GM23338 (cell line): ENCODE measurements at places on chromosomes 2 and 18. TPM values are rescaled to one million over a fixed set of nuclear protein-coding genes. Genes with fewer than 3 reads are reported as not detected.

GRCh38 chr2:181185421-181185820 lies 205.0 kb downstream of the UBE2E3 start:
- H3K4me1 ChIP-seq: no peaks in the 10 kb centered on the region
- no peaks in the 10 kb centered on the region for H3K36me3 ChIP-seq
- H3K27me3 ChIP-seq: no peaks in the 10 kb centered on the region

DNA sequence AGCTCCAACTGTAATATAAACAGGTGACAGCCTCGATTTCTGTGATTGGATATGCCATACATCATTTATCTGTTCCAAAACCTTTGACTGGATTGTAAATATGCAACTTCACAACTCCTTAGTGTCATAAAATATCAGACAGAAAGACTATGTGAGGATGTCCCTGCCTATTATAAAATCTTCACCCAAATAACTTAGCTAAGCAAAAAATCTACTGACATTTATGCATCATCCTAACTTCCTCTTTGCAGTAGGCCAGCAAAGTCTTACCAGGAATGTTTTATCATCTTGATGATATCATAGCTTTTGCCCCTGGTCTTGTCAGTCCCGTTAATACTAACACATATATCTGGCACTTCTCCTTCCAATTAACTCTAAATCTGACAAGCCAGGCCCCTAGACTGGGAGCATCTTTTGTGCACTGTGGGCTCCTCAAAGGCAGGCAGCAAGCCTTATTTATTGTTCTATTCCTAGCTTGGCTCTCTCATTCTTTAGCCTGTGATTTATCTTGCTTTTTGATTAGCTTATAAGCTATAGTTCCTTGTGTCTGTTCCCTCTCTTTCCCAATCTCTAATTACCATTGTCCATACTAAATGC lies 356.5 kb upstream of the HNMT start:
- no peak for DNase-seq
- H3K27ac ChIP-seq: no peak overlapping the region
- H3K4me3 ChIP-seq: no peak overlapping the region
- no peaks in the 10 kb centered on the region for H3K4me1 ChIP-seq

DNA sequence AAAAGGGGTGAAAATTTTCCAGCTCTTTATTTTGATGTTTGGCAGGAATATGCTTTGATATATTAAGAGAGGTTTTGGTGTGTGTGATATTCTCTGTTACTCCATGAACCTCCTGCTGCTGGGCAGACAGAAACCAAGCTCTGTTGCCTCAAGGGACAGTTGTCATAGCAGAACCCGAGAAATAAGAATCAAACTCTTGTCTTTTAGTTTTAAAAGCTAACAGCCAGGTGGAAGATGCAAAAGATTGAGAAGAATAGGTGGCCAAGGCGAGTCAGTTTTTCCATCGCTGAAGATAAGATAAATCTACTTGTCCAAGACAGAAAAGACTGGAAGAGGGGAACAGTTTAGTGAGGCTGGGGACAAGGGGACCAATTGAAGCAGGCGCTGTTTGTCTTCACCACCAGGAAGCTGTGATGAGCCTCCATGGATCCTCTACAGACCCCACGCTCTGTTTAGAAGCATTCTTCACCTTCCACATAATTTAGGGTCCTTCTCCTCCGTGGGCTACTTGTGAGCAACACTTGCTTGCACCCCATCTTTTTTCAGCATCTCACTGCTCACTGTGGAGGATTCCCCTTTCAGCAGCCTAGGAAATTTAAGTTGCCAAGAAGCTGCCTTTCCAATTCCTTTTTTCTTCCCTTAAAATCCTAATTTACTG lies 23.9 kb downstream of the PMAIP1 start:
- no peaks in the 10 kb centered on the region for H3K27me3 ChIP-seq
- DNase-seq: no peak
- no peaks in the 10 kb centered on the region for H3K36me3 ChIP-seq
- H3K4me1 ChIP-seq: no peaks in the 10 kb centered on the region
- H3K4me3 ChIP-seq: no peak overlapping the region

DNA sequence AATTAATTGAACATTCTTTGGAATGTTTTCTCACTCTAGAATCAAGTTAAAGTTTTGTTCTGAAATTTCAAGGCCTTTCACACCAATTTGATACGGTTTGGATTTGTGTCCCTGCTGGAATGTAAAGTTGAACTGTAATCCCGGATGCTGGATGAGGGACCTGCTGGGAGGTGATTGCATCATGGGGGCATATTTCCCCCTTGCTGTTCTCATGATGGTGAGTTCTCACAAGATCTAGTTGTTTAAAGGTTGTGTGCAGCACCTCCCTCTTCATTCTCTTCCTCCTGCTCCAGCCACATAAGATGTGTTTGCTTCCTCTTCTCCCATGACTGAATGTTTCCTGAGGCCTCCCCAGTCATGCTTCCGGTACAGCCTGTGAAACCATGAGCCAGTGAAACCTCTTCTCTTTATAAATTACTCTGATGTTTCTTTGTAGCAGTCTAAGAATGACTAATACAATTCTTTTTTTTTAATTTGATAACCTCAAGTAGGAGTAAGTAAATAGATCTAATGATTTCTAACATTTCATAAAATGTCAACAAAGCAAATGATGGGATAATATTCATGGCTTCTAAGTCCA lies 144.2 kb upstream of the CDH7 start:
- H3K4me3 ChIP-seq: no peak overlapping the region
- no peak for DNase-seq
- peaks cover 45% of the 10 kb centered on the region for H3K27me3 ChIP-seq
- no peaks in the 10 kb centered on the region for H3K36me3 ChIP-seq
- H3K4me1 ChIP-seq: peaks cover 9% of the 10 kb centered on the region; the same call in 1 of the 2 replicates

GRCh38 chr2:68185541-68186164 lies 28.0 kb downstream of the PNO1 start:
- H3K36me3 ChIP-seq: peaks cover 3% of the 10 kb centered on the region; the same call in 1 of the 2 replicates
- H3K4me1 ChIP-seq: no peaks in the 10 kb centered on the region
- no peaks in the 10 kb centered on the region for H3K27me3 ChIP-seq
- DNase-seq: peak; percentile 87

DNA sequence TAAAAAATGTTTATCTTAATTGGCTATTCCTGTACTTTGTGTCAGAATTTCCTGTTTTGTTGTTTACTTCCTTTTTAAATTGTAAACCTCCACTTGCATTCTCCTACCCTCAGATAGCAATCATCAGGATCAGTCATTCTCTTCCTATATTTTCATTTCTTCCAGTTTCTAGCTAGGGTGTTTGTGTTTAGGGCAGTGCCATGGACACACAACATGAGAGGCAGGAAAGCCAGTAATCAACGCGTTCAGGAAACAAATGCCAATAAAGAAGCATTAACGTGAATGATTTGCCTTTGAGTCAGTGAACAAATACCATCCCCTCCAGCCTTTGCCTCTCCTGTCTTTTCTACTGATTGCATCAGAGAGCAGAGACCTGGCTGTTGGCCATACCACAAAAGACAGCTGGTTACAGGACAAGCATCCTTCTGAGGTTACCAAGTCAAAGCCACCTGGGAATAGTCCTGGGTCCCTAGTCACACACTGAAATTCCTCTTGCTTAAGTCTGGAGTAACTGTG lies 56.7 kb upstream of the FHL2 start:
- no peak overlapping the region for H3K4me3 ChIP-seq
- no peaks in the 10 kb centered on the region for H3K36me3 ChIP-seq
- H3K27ac ChIP-seq: no peak overlapping the region
- DNase-seq: no peak
- no peaks in the 10 kb centered on the region for H3K4me1 ChIP-seq

- H3K27ac ChIP-seq: peak overlapping the region; percentile 97
- peak; percentile 96 for DNase-seq
- peak overlapping the region; percentile 64 for H3K4me3 ChIP-seq
- peaks cover 44% of the 10 kb centered on the region for H3K4me1 ChIP-seq
- H3K27me3 ChIP-seq: no peaks in the 10 kb centered on the region
These were observed 600 bp downstream of the KATNAL2 start for GRCh38 chr18:46917803-46918600.

DNA sequence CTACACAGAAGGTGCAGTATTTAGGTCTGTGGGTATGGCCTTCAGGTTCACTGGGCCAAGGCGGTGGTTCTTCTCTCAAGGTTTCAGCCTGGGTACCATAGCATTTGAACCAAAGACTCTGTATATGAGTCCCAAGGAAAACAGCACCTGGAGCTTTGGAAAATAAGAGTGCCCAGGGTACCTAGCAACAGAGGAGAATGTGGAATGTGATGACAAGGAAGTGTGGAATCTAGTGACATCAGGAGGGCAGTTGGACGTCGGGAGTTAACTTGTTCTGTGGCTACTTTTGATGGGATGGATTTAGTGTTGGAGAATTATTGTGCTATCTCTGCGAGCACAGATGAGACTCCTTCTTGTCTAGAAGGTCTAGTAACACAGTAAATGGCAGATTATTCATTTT lies 201.2 kb downstream of the NOL4 start:
- peak; percentile 74 for DNase-seq
- H3K36me3 ChIP-seq: no peaks in the 10 kb centered on the region
- H3K4me1 ChIP-seq: no peaks in the 10 kb centered on the region
- H3K27me3 ChIP-seq: no peaks in the 10 kb centered on the region
- no peak overlapping the region for H3K27ac ChIP-seq

DNA sequence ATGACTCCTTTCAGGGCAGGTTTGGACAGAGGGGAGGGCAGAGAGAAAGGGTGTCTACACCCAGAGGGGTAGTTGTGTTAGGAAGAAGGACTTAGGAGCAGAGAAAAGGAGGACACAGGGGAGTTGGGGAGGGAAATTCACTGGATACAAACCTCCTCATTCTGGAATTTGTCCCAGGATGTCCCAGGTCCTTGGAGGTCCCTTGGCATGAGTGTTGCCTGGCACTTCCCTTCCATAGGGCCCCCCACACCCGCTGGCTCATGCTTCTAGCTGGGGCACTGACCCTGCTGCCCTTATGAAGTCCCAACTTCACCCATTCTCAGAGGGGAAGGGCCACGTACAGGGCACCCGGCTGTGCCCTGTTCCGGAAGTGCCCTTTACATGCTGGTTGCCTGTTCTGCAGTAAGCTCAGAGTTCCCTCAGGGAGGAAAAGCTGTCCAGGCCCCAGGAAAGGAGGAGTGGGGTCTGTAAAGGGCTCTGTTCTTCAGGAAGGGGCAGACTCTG lies 93.6 kb upstream of the SMAD2 start:
- H3K4me3 ChIP-seq: no peak overlapping the region
- peaks cover 19% of the 10 kb centered on the region for H3K4me1 ChIP-seq
- no peaks in the 10 kb centered on the region for H3K36me3 ChIP-seq

DNA sequence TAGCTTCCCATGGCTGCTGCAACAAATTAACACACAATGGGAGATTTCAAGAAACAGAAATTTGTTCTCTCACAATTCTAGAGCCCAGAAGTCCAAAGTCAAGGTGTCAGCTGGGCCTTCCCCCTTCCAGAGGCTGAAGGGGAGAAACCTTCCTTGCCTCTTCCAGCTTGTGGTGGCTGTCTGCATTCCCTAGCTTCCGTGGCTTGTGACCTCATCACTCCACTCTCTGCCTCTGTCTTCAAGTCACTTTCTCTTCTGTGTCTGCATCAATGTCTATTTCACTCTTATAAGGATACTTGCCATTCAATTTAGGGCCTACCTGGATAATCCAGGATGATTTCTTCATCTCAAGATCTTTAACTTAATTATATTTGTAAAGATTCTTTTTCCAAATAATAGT lies 16.8 kb upstream of the SRBD1 start:
- H3K27me3 ChIP-seq: no peaks in the 10 kb centered on the region
- H3K4me3 ChIP-seq: no peak overlapping the region
- H3K4me1 ChIP-seq: peaks cover 17% of the 10 kb centered on the region
- no peak overlapping the region for H3K27ac ChIP-seq
- no peaks in the 10 kb centered on the region for H3K36me3 ChIP-seq

GRCh38 chr2:101474731-101475384 lies at the start of gene RFX8:
Gene RFX8 (minus strand): TSS chr2:101475112. CDS start chr2:101466848, 8,264 bp downstream.
- no peaks in the 10 kb centered on the region; the same call in 1 of the 2 replicates for H3K36me3 ChIP-seq
- H3K4me1 ChIP-seq: peaks cover 26% of the 10 kb centered on the region
- DNase-seq: peak; percentile 51
- H3K4me3 ChIP-seq: peak within 1 kb of the TSS; percentile 65
- peaks cover 3% of the 10 kb centered on the region; the same call in 1 of the 2 replicates for H3K27me3 ChIP-seq

DNA sequence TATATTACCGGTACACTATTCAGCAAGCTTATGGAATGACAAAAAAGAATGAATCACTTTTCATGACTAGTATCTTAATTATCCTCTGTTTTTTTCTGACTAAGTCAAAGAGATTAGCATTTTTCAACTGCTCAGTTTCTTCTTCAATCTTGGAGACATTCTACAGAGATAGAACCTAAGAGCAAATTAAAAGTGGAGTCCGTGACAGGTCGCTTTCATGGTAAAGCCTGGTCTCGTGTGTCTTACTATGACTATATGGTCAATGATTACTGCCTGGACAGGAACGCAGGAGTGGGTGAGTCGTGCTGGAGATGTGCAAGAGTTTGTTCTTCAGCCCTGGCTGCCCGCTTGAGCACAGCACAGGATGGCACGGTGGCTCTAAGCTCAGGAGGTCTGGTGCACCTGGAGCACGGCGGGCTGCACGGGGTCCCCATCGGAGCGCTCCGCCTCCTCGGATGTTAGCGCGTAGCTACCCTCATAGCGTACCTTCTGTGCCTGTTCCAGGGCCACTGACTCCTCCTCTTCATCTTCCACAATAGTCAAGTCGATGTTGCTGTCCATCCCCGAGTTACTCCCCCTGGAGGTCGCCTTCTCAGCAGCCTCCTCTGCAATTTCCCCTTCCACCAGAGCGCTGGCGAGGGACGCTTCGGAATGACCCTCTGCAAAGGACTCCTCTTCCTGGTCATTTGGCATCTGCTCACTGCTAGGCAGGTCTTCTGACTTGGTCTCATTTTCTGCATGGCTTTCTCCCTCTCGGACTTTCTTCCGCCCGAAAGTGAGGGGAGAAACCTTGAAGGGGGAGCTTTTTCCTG lies 11.1 kb downstream of the CAVIN2 start:
- no peak overlapping the region for H3K4me3 ChIP-seq
- H3K36me3 ChIP-seq: no peaks in the 10 kb centered on the region
- no peak overlapping the region for H3K27ac ChIP-seq
- H3K27me3 ChIP-seq: no peaks in the 10 kb centered on the region
- DNase-seq: peak; percentile 63
- H3K4me1 ChIP-seq: peaks cover 9% of the 10 kb centered on the region; the same call in 1 of the 2 replicates

- no peak overlapping the region for H3K4me3 ChIP-seq
- H3K27ac ChIP-seq: no peak overlapping the region
- no peaks in the 10 kb centered on the region for H3K36me3 ChIP-seq
- H3K4me1 ChIP-seq: no peaks in the 10 kb centered on the region
- DNase-seq: no peak
These were observed 211.0 kb downstream of the PIK3C3 start for GRCh38 chr18:42165922-42166513.

- H3K4me1 ChIP-seq: peaks cover 22% of the 10 kb centered on the region
- no peaks in the 10 kb centered on the region for H3K27me3 ChIP-seq
- 0 out of 2 replicates have a peak overlapping the region, but pooled peaks have one; percentile 55 for H3K27ac ChIP-seq
- H3K36me3 ChIP-seq: no peaks in the 10 kb centered on the region
- 0 out of 2 replicates have a peak overlapping the region, but pooled peaks have one; percentile 21 for H3K4me3 ChIP-seq
These were observed 50.6 kb downstream of the PARD6G start for GRCh38 chr18:80196528-80197320.

The TMEM87B gene
- polyA plus RNA-seq: 5.1 and 7.0 TPM in 2 replicates

The SCYGR4 gene
- not detected in 2 replicates for polyA plus RNA-seq

The MALT1 gene
- 5.2 and 5.4 TPM in 2 replicates for polyA plus RNA-seq

The ACMSD gene
- polyA plus RNA-seq: 0.11 and 0.24 TPM in 2 replicates

The CNDP1 gene
- 0.11 TPM in 1 of 2 replicates, not detected in the other for polyA plus RNA-seq

The C1QL2 gene
- polyA plus RNA-seq: 0.56 and 0.87 TPM in 2 replicates

The GREB1L gene
- polyA plus RNA-seq: 0.21 and 0.29 TPM in 2 replicates

The RAB6C gene
- polyA plus RNA-seq: 0.07 TPM in 1 of 2 replicates, not detected in the other

The KCNK3 gene
- not detected in 2 replicates for polyA plus RNA-seq
